ENCODE measurements at places on chromosomes 5 and 9.

- DNase-seq: no peak
Measured at GRCh38 chr5:113108485-113108884, 131.9 kb downstream of the DCP2 start.

- no peak for DNase-seq
Measured at GRCh38 chr9:83266331-83266665, 203.4 kb upstream of the RASEF start.

DNA sequence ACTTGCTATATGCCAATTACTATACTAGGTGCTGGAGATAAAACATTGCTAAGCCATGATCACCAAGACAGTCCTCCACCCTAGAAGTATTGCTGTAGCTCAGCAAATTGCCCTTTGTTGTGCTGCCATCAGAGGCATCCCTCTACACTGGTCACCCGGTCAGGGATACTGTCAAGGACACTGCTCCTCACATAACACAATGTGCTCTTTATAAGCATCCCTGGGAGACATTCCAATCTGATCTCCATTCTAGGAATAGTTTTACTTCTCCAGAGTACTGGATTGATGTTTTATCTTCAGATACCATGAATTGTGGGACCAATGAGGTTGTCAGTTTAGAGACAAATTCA, 10.4 kb upstream of the DNAJA1 start:
- DNase-seq: no peak

DNA sequence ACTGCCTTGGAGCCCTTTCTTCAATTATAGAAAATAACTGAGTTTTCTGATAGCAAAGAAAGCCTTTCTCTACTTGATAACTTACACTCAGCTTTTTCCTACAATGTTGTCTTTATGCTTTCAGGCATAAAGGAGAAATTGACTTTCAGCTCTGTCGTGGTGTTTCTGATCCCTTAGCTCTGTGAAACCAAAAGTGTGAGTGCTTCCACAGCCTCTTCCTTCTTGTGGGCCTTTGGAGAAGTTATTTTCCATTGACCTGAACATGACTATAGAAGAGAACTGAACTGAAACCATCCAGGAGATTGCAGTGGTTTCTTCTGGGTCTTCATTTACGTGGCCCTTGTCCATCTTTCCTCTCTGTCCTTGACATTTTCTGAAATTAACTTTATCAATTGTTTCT, 59.5 kb upstream of the EQTN start:
- DNase-seq: no peak

DNA sequence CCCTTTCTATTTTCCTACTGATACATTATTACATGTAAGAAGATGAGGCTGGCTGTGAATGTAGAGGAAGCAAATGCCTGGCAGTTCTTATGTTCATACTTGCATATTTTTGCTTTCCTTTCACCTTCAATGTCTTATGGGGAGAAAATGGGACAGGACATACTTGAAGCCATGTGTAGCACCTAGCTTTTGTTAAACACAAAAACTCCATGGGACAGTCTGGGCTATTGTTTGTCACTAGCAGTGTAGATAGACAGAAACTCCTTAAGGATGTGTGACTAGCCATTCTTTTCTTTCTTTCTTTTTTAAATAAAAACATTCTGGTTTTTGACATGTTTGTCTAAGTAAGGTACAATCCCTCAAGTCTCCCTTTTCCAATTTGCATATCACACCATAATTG, 122.7 kb downstream of the ARL15 start:
- no peak for DNase-seq

- peak; percentile 89 for DNase-seq
Measured at GRCh38 chr5:119397518-119398380, 41.9 kb downstream of the TNFAIP8 start.

- DNase-seq: no peak
Measured at GRCh38 chr5:162514116-162514515, 446.5 kb downstream of the GABRG2 start.

GRCh38 chr5:140236891-140237598, 62.1 kb downstream of the CYSTM1 start:
- DNase-seq: no peak

- DNase-seq: no peak
Measured at GRCh38 chr5:90941002-90941720, 382.6 kb downstream of the ADGRV1 start.

DNA sequence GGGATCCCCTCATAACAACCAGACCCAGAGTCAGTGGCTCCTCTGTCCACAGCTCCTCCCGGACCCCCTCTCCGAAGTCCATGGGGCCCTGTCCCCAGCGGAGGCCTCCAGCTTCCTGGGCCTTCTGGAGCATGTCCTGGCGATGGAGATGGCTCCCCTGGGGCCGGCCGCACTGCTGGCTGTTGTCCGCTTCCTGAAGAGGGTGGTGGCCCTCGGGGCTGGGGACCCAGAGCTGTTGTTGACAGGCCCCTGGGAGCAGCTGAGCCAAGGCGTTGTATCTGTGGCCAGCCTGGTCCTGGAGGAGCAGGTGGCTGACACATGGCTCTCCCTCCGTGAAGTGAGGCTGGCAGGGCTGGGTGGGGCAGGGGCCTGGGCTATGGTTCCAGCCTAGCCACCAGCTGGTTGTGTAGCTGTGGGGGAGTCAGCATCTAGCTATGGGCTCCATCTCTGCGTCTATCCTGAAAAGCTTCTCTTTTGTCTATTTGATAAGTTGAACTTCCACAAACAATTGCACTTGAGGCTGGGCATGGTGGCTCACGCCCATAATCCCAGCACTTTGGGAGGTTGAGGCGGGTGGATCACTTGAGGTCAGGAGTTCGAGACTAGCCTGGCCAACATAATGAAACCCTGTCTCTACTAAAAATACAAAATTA, 4.7 kb downstream of the ADGRD2 start:
- no peak for DNase-seq

GRCh38 chr9:79686381-79687130, 114.8 kb downstream of the TLE4 start:
- DNase-seq: no peak

GRCh38 chr9:99058964-99059921, 45.7 kb upstream of the TGFBR1 start:
- peak; percentile 73 for DNase-seq

DNA sequence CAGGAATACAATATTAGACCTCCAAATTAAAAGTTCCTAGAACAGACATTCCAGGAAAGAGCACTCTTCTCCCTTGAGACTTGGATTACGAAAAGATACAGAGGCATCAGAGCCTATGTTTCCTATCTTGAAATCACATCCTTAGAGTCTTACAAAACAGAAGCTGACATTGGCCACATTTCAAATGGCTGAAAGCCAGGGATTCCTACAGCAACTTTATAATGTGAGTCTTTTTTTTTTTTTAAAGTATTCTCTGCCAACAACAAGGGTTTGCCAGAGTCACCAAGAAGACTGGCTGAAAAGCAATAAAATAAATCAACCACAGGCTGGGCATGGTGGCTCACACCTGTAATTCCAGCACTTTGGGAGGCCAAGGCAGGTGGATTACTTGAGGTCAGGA, 63.1 kb downstream of the TRPM6 start:
- DNase-seq: no peak

DNA sequence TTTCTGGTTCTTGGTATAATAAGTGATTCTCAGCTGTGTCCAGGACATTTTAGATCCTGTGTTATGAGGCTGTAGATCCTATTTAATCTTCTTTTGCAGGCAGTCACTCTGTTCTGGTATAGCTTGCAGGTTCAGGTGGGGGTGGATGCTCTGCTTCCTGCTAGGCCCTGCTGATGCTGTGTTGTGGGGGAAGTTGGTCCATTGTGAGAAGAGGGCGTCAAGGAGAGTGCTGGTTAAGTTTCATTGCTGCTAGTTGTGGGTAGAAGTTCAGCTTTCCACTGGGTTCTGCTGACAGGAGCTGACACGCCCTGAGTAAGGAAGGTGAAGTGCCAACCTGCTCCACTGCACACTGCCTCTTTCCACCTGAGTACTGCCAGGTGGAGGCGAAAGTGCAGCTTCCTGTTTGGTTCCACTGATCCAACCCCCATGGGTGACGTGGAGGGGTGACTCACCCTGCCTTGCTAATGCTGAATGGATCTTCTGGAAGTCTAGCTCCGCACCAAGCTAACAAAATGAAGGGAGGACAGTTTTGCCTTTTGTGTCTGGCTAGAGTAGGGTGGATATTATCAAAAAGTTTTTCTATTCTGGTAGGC, 16.3 kb downstream of the NMRK1 start:
- DNase-seq: peak; percentile 49

GRCh38 chr5:50958852-50959457, 292.5 kb downstream of the PARP8 start:
- peak; percentile 30 for DNase-seq

- DNase-seq: no peak
Measured at GRCh38 chr5:136018814-136019783, 9.7 kb upstream of the TGFBI start.

- no peak for DNase-seq
Measured at GRCh38 chr5:58961631-58962280, 378.9 kb downstream of the RAB3C start.
